ENCODE measurements at places on chromosomes 11 and 22. TPM values are rescaled to one million over a fixed set of nuclear protein-coding genes. Genes with fewer than 3 reads are reported as not detected.

Gene CNGA4
- not detected for total RNA-seq

Gene OR51B5
- total RNA-seq, result 118 TPM

Gene FGF3
- total RNA-seq, result not detected

Gene HARBI1
- 4.5 TPM for total RNA-seq

Gene MS4A3
- not detected for total RNA-seq

Gene LYVE1
- total RNA-seq, result not detected

Gene DGCR6
- total RNA-seq, result 0.57 TPM
